ENCODE measurements at places on chromosomes 12 and 14.

DNA sequence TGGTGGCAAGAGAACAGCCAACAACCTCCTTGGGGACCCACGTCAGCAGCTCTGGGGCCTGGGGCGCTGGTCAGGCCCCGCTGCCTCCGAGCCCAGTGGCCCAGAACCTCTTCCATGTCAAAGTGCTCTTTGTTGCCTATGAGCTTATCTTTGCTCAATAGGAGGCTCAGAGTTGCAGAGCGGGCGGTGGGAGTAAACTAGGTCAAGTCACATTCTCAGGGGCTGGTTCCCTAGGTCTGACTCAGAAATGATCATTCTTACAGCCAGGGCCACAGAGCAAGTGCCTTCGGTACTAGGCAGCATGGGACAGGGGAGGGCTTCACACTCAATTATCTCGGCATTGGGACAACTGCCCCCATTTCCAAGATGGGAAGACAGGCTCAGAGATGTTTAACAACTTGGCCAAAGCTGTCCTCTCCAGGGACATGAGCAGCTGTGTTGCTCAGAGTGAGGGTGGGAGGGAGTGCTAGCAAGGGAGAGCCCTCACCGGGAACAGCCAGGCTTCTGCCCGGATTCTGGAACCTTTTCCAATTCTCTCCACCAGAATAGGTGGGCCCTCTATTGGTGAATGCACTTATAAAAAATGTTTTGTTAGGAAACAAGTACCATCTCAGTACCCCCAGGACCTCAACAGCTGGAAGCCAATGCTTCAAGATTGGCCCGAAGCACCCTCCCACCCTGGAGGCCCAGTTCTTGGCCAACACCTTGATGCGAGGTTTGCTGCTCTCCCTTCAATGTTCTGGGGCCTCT is 11.9 kb downstream of the SLC25A29 start:
- no peak for DNase-seq

GRCh38 chr12:117044790-117045159 is 54.4 kb downstream of the TESC start:
- no peak for DNase-seq

DNA sequence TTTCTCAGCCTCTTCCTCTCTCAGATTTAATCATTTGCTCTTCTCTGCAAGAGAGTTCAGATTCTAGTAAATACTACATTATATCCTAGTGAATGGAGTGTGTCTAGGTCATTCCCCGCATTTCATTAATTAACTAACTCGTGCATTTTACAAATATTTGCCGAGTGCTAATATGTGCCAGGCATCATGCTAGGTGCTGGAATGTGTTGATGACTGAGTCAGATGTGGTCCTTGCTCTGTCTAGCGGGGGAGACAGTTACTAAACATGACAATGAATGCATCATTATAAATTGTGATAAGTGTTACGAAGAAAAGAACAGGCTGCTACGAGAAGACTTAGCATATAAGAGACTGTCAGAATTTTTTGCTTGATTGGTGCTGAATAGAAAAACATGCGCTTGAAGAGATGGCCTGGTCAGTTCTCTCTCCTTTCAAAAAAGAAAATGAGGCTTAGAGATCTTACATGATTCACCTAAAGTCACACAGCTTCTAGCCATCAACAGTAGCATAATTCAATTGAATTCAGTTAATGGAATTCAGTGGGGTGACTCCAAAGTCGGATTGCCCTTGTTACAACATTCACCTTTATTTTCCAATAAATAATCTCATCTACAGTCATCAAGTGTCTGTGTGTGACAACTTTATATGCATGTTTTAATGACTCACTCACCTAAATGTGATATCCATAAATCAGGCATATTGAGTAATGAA is 48.7 kb upstream of the MAX start:
- no peak for DNase-seq

- DNase-seq = no peak
These were observed 28.8 kb downstream of the HOXC4 start for GRCh38 chr12:54082397-54082892.

DNA sequence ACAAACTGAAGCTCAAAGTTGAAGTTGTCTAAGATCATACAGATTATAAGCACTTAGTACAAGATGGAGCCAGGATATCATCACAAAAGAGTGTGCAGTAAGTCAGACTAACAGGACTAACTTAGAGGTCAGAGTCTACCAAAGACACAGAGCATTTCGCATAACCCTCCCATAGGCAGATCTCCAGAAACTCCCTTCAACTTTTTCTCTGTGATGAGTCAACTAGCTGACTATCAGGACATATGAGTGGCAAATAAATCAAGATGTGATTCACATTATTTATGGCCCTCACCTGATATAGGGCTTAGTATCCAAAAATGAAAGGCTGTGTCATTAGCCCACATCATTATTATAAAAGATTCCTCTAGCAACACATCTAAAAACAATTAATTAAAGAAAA is 484.6 kb downstream of the GALC start:
- DNase-seq = no peak
